Gastroesophageal sphincter (tissue), 4 donors: ENCODE measurements at places on chromosomes 1 and 21. TPM values are rescaled to one million over a fixed set of nuclear protein-coding genes. Genes with fewer than 3 reads are reported as not detected.
A peak's percentile ranks its signal among the peaks of the same experiment; 100 is the strongest.

GRCh38 chr1:220430586-220430985 lies 97.3 kb upstream of the MARK1 start:
- ATAC-seq, result no peak

GRCh38 chr1:234602334-234603220 lies 7.4 kb downstream of the IRF2BP2 start:
- peak; percentile 44 for ATAC-seq

- ATAC-seq, result no peak
Observed at GRCh38 chr1:11888206-11888876, 29.6 kb upstream of the NPPB start.

GRCh38 chr1:153578490-153578889 lies 12.8 kb upstream of the S100A2 start:
- ATAC-seq, result no peak

GRCh38 chr1:78370356-78370755 lies 120.4 kb upstream of the PTGFR start:
- ATAC-seq, result no peak

DNA sequence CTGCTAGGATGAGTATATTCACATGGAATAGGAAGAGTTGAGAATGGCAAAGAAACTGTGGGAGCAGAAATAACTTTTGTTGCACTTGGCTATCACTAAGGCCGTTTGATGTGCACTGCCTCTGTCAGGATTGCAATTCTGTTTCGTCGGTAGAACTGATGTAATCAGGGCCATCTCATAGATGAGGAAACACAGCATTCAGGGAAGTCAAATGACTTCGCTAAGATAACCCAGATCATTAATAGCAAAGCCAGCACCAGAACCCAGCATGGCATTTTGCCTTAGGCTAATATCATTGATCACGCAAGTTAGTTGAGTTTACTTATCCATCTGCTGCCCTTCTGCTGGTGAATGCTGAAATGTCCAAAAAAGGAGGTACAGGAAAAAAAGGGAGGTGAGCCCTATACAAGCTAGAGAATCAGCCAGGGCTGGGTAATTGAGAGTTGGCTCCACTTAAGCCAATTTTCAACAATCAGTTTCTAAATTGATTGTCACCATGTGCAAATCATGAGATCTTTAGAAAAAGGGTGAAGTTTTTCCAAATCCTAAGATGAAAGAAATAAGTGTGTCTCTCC lies 7.6 kb downstream of the RASSF5 start:
- ATAC-seq, result peak; percentile 37

- ATAC-seq, result no peak
Observed at GRCh38 chr1:50603274-50604271, 180.3 kb upstream of the DMRTA2 start.

- no peak for ATAC-seq
Observed at GRCh38 chr1:232292818-232293217, 337.1 kb downstream of the SIPA1L2 start.

GRCh38 chr1:222525951-222526350 lies 22.0 kb downstream of the HHIPL2 start:
- no peak for ATAC-seq

- no peak for ATAC-seq
Observed at GRCh38 chr1:243582326-243582725, 267.7 kb downstream of the AKT3 start.

GRCh38 chr1:69540052-69540451 lies 27.7 kb upstream of the LRRC7 start:
- ATAC-seq, result no peak

DNA sequence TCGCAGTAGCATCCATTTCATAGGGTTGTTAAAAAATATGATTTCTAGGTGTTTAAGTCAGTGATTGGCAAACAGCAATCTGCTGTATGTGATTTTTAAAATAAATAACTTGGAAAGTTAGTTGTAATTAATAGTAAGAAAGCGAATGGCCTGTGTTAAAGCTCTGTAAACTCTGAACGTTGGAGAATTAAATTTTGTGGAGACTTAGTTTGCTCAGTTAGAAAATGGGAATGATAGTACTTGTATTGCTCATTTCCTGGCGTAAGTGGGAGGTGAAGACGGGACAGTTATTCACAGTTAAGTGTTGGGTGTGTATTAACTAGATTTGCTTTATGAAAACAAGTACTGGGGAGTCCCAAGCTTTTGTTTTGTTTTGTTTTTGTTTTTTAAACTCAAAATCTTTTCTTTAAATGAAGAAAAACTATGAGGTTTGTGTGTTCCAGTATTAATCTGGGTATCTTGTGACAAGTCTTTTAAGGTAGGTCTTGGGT lies 995 bp downstream of the CACYBP start:
- ATAC-seq, result no peak

- no peak for ATAC-seq
Observed at GRCh38 chr1:2973601-2974593, 47.4 kb upstream of the ACTRT2 start.

- ATAC-seq, result peak; percentile 86
Observed at GRCh38 chr1:68213843-68214242, 18.5 kb downstream of the WLS start.

DNA sequence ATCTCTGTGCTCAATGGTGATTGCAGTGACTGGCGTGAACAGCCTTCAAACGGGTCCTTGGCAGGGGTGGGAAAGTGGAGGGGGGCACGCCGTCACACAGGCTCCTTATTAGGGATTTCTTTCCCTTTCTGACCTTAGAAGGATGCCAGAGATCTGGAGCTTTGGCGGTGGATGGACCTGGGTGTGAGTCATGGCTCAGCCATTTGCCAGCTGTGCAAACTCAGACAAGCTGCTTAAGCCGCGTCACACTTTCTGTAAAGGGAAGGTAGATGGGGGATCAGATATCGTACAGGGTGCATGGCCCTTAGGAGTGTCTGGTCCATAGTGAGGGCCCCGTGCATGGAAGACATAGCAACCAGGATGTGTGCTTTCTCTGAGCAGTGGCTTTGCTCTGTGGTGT lies 48.3 kb upstream of the C1orf174 start:
- ATAC-seq, result no peak

The TSPEAR gene
- total RNA-seq, result not detected

The GJA9 gene
- total RNA-seq, result not detected

The ACKR1 gene
- total RNA-seq, result 180 TPM

The ABCA4 gene
- total RNA-seq, result not detected

The CNR2 gene
- not detected for total RNA-seq

The SRSF11 gene
- 167 TPM for total RNA-seq

The LCE6A gene
- total RNA-seq, result not detected

The AIRE gene
- not detected for total RNA-seq
